ENCODE measurements at places on chromosomes 7 and 10.

- DNase-seq = no peak
Measured at GRCh38 chr7:122412441-122412840, 107.9 kb upstream of the FEZF1 start.

DNA sequence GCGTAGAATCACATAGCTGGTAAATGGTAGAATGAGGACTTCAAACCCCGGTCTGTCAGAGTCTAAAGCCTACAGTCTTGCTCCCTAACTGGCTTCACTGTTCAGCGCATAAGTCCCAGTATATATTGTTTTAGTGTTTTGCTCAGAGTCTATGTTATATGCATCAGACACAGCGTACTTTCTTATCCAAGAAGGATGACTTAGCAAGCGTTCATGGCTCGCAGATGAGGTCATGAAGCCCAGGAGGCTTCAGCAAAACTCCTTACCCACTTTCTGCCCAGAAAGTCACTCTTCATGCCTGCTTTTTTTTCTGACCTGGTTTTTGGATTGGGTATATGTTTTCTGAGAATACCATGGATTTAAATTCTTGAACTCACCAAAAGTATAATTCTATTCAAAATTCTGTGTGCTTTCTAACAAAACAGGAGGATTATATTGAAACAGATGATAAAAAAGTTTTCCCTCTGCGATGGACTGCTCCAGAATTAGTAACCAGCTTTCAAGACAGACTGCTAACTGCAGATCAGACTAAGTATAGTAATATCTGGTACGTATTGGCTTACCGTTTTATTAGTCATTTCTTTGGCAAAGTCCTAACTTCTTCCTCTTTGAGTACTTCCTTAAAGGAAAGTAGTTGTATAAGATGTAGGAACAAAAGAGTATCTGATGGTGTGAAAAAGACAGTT is 24.6 kb upstream of the BHLHA15 start:
- no peak for DNase-seq

GRCh38 chr10:96960872-96961271 is 128.8 kb downstream of the LCOR start:
- DNase-seq = no peak

DNA sequence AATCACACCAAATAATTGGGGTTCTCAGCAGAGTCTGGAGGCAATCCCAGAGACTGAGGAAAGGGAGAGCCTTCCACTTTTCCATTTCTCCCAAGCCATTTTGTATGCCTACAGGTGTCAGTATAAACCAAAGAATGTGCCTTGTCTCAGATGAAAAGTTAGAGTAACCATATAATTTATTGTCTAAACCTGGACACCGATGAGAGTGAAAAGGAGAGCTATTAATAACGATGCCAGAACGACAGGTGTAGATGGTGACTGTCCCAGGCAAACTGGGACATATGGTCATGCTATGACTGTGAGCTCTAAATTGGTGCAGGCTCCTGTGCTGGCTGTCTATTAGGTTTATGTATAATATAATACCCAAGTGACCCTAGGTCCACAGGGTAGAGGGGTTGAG is 219.6 kb downstream of the ARHGAP12 start:
- DNase-seq = no peak

GRCh38 chr10:5975641-5976473 is 1.5 kb downstream of the IL15RA start:
- no peak for DNase-seq

DNA sequence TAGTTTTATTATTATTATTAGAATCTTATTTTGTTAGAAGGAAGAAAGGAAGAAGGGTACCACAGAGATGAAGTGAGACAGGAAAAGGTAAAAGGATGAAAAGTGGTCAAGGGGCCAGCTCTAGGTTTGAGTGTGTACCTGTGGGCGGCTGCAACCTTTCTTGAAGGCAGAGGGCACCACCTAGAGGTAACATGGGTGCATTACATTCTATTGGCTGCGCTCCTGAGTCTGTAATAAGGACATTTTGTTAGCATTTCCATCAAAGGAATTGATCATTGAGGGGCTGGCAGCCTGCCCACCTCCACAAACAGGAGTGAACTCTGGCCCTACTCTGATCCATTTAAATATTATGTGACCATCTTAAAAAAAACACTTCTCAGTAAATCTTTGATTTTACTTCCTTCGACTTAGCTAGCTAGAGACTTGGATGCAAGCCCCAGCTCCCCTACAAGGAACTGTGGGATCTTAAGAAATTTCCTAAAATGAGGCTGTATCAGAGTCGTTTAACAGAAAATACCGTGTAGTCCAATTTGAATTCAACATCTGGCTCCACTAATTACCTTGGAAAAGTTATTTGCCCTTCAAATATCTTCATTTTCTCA is 610.4 kb downstream of the IPMK start:
- peak; percentile 14 for DNase-seq

- DNase-seq = no peak
Measured at GRCh38 chr7:150965273-150965830, 12.8 kb downstream of the KCNH2 start.

- DNase-seq = no peak
Measured at GRCh38 chr10:68550747-68551411, 9.3 kb upstream of the TET1 start.

GRCh38 chr10:123634221-123634620 is 31.9 kb upstream of the GPR26 start:
- DNase-seq = no peak

DNA sequence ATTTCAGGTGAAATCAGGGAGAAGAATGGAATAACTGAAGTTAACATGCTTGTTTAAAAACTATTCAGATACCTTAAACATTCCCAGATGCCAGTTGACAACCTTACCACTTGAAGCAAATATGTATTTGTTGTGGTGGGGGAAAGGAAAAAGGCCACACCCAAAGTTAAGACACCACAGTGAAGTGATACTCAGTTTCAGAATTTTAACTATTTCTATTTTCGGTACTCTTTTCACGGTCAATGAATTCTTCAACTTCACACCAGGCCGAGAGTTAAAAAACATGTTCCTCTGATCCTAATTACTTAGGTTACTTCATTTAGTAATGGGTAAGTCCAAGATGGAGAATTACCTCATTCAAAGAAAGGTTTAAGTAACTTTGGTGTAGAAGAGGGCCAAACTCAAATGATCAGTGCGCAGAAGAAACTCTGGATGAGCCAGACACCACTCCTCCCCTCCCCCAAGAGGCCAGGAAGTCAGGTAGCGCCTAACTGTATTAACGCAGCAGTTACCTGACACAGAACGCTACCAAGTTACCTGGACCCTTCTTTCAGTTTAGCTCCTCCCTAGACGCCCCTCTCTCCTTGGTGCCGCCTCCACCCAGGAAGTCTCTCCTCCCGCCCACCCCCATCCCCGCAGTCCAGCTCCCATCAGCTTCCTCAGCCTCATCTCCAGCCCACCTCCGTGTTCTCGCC is 700 bp downstream of the MTPN start:
- DNase-seq = peak; percentile 10

- no peak for DNase-seq
Measured at GRCh38 chr10:17850501-17850900, 41.4 kb downstream of the MRC1 start.

DNA sequence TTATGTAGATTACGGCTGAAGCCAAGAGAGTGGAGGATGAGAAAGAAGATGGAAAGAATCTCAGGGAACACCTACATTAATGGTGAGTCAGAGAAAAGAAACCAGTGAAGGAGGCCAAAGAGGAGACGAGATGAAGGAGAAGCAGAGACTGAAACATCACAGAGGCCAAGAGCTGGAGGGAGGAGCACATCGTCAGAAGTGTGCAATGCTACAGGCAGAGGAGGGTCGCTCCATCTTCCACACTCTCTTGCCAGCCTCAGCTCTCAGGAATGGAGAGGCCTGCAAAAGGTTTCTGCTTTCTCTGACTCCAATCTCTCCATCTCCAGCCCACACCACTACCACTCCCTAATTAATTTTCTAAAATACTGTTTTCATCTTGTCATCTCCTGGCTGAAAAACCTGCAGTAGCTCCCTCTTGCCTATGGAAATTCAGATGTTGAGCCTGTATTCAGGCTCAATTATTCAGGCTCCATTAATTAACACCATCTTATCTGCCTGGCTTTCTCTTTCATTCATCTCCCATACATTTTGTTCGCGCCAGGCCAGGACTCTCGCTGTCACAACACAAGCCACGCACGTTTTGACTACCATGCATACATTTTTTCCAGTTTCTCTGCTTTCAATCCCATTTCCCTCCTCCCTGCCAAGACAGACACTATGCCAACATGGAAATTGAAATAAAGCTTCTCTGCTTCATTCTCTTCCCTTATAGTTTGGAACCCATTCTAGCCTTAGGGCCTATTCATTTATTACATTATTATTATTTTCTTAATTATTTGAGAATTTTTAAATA is 165.8 kb downstream of the INHBA start:
- DNase-seq = no peak

- DNase-seq = no peak
Measured at GRCh38 chr7:11177793-11178192, 204.1 kb downstream of the PHF14 start.

DNA sequence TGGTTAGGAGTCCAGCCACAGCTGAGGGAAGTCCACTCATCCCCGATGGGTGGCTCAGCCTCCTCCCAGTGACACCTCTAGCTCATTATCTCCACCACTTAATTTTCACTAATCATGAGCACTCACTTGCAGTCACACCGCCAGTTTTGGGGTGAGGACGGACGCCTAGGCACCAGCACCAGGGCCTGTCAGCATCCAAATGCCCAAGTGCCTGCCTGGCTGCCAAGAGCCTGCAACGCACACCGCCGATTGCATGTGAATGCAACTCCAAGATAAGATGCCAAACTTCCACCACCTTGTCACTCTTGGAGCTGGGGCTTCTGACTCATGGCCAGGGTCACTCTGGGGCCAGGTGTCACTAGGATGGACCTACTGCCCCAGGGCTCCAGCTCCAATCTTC is 24.4 kb upstream of the SMARCD3 start:
- DNase-seq = no peak

- DNase-seq = no peak
Measured at GRCh38 chr7:99042957-99043356, 101.0 kb downstream of the SMURF1 start.

DNA sequence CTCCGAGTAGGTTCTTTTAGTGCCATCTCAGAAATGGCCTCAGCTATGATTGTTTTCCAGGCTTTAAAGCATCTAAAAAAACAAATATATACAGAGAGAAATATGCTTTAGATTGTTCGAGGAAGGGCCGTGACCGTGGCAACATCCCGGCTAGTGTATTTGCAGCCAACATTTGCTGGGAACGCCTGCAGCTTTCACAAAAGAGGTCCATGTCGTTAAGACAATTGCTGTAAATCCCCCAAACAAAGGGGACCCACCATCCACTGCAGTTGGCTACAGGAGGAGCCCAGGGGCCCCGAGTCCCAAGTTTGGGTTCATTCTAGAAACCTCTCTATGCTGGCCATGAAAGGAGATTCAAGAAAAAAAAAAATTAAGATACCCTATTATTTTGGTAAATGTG is 152.8 kb upstream of the TCF7L2 start:
- no peak for DNase-seq

GRCh38 chr7:69422574-69422985 is 175.7 kb upstream of the AUTS2 start:
- no peak for DNase-seq

GRCh38 chr7:51456431-51457060 is 139.9 kb upstream of the COBL start:
- DNase-seq = no peak

DNA sequence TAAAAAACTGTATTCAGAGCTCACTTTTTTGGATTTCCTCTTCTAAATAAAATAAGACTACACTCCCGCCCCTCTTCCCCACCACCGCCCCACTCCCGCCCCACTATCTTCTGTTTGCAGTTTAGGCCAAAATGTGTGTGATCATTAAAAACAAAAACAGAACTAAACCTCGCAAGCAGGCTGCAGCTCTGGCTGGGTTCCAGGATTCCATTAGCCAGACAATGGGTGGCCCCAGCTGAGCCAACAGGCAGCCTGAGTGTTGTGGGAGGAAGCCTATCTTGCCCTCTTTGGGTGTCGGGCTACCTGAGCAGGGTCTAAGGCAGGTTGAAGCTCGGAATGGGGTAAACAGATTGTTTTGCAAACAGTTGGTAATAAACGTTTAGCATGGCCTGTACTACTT is 41.7 kb downstream of the ARL4A start:
- DNase-seq = no peak

DNA sequence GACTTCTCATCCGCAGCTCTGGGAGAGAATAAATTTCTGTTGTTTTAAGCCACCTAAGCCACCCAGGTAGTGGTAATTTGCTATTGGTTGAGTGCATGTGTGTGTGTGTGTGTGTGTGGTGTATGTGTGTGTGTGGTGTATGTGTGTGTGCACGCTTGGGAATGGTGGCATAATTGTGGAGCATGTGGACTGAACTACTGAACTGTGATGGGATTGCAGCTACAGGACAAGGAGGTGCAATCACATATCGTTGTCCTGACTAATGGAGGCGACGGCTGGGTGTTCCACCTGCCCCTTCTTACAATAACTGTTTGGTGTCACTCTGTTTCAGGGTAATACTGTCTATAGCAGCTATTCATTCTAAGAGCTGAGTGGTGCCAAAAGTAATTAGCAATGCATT is 448.7 kb upstream of the PFKP start:
- DNase-seq = no peak

- DNase-seq = no peak
Measured at GRCh38 chr7:123770378-123770777, 21.6 kb upstream of the WASL start.

DNA sequence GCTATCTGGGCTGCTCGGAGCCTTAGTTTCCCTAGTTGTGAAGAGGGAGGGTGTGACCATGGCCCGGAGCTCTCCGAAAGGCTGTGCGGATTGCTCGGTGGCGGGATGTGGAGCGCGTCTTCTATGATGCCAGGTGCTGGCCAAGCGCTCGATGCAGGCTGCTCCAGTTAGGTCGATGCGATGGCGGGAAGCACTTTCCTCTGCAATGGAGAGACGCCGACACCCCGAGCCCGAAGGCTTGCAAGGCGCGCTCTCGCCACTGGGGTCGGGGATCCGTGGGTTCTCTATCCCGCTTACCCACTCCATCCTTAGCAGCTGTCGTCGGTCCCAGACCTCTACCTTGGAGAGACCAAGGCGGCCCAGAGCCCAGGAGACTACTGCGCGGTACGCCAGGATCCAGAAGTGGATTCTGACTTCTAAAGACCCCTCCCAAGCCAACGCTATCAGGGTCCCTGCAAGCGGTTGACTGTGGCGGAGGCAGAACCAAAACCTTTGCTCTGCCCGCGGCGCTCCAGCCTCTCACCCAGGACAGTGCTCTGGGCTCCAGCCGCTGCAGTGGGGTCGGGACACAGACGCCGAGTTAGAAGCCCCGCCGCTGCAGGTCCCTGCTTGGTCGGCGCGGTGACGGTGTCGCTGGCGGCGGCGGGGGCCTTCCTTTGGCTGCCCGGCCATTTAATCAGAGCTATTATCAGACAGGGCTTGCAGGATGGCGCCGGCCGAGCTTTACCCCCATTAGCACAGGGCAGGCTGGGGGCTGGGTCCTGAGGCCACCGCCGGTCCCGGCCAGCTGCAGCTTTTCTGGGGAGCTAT is 7.8 kb upstream of the TBX20 start:
- no peak for DNase-seq
